Activated T-helper 2 cell treated with anti-CD3 and anti-CD28 coated beads, Interferon-gamma antibody, Interleukin-2, Interleukin-4, amounts not matched to agents 10 μg/mL and 5 μg/mL and 100 μg/mL, durations not matched to agents 14 hours and 24 hours and 36 hours (primary cell): ENCODE measurements at places on chromosomes 1 and 21. TPM values are rescaled to one million over a fixed set of nuclear protein-coding genes. Genes with fewer than 3 reads are reported as not detected.

Gene ACTL8
- total RNA-seq, result not detected in 2 replicates

GRCh38 chr1:165152727-165153126 lies 203.8 kb downstream of the LMX1A start:
- no peak for DNase-seq

Gene FCN3
- not detected in 2 replicates for total RNA-seq

- no peak for DNase-seq
These were observed 85.6 kb downstream of the WDR4 start for GRCh38 chr21:42793774-42794173.

DNA sequence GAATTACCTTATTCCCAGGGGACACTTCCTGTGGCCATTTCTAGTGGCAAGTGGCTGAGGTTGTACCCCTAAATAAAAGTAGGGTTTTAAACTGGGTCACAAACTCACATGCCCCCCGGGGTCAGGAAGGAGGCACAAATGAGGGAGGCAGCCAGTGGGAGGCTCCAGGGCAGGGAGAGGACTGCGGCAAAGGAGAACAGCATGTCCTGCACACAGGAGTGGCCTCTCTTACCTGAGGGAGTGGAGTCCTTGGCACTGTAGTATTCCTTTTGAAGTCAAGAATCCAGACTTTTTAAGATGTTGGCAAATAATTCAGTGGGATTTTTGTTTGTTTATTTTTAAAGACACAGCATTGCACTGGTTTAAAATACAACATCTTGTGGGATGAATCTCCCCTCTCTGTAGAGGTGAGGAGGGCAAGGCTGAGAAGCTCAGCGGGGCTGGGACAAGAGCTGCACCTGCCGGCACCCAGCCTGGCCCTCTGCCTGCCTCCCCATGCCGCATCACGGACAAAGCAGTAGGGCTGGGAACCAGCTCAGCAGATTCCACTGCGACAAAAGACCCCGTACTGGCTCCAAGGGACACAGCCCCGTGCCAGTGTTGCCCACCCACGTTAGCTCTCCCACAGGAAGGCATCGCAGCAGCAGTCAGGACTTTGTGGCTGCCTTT lies 22.2 kb downstream of the SPSB1 start:
- no peak for DNase-seq

- no peak for DNase-seq
These were observed 213.0 kb downstream of the CAMTA1 start for GRCh38 chr1:6998267-6998666.

Gene IVL
- not detected in 2 replicates for total RNA-seq

DNA sequence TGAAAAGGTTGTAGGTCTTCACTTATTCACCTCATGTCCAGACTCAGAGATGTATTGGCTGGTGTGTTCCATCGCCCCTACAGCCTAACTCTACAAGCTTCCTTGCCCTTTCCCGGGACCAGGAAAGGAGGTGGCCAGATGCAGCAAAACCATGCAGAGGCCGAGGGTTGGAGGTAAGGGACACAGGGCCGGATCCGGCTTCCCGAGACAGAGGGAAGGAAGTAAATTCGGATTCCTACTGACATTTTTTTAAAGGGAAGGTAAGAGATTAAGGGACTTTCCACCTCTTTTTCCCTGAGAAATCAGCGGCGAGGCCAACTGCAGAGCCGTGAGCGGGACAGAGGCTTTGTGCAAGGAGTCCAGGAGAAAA lies 12.7 kb downstream of the EPHA10 start:
- no peak for DNase-seq

- DNase-seq, result no peak
These were observed 54.4 kb upstream of the BCL10 start for GRCh38 chr1:85330711-85331290.

DNA sequence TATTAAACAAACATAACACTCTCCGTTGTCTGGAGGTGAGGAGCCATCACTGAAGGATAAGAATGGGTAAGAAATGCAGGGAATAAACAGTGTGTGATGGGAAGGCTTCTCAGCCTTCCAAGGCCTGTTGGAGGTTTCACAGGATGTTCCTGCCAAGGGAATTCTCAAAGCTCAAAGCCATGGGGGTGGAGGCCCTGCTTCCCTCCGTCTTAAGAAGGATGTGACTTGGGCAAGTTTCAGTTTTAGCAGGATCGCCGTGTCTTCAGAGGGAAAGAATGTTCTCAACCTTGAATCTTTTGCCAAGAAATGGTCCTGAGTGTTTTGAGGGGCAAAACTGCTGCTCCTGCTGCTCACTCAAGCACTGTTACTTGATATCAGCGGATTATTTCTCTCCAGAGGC lies 41.7 kb upstream of the IL20 start:
- DNase-seq, result no peak

DNA sequence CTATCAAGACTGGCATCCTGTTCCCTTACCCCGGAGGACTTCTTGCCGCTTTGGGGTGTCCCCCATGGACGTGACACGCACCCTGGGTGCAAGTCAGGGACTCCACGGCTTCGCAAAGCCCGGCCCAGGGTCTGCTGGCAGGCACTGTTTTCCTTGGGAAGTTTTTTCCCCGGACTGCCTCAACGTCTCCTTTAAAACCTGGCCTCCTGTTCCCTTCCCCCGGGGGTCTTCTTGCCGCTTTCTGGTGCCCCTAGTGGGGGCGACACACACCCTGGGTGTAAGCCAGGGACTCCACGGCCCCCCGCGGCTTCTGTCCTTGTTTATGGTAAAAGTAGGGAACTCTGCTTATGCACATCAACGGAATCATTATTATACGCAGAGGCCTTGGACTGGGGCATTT lies 136.6 kb downstream of the LIPI start:
- no peak for DNase-seq

GRCh38 chr1:22365331-22366295 lies 86.0 kb upstream of the ZBTB40 start:
- DNase-seq, result no peak

DNA sequence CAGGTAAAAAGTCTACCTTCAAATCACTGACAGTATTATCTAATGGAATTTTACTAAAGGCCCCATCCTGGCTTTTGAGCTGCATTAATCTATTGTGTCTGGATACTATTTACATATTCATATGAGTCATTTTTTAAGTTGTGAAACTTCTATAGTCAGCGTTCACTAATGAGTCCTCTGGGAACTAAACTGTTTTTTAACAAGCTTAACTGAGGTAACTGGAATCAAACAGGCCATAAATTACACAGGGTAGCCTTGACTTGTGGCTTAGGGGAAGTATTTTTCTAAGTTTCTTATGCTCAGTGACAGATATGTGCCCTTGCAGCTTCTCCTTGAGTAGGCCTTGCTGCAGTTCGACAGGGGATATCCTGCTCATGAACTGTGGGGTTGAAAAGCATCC lies 68.8 kb downstream of the JMJD4 start:
- DNase-seq, result no peak

DNA sequence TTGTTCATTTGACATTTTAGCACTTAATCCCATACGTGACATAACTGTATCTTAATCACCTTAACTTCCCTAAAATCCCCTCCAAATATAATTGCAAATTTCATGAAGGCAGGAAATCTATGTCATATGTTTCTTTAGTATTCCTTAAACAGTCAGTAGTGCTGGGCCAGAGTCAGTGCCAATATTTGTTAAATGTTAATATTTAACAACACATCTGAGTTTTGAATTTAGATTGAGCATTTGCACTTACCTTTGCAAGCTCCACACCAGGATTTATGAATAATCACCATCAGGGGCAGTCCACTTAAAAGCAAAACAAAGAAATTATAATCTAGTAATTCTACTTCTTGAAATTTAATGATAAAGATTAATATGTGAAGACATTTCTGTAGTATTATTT lies 5.3 kb downstream of the KTI12 start:
- DNase-seq, result no peak

- no peak for DNase-seq
These were observed 284.6 kb upstream of the DPYD start for GRCh38 chr1:98205291-98206017.

- DNase-seq, result no peak
These were observed 67.1 kb downstream of the HIVEP3 start for GRCh38 chr1:41851589-41851988.

DNA sequence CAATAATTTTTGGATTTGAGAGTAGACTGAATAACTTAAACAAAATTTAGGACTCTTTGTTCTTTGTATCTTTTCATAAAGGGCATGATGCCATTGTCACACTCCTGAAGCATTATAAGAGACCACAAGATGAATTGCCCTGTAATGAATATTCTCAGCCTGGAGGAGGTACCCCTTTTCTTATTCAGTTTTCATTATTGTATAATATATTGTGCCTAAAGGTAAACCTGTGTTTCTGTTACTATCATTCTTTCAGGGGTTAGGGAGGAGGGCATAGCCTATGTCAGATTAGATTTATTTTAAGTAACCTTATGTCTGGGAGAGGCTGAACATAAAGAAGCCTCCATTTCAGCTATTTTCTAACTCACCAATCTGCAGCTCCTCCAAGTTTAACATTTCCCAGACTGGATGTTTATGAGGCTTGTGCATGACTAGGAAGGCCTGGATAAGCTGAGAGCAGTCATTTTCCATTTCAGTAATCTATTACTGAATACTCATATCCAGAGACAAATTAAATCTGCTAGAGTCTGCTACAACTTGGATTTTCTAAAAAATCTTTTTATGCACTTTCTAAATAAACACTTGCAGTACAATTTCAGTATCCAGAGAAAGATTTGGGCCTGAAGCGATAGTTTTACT lies 132.1 kb downstream of the TNNI3K start:
- DNase-seq, result no peak

DNA sequence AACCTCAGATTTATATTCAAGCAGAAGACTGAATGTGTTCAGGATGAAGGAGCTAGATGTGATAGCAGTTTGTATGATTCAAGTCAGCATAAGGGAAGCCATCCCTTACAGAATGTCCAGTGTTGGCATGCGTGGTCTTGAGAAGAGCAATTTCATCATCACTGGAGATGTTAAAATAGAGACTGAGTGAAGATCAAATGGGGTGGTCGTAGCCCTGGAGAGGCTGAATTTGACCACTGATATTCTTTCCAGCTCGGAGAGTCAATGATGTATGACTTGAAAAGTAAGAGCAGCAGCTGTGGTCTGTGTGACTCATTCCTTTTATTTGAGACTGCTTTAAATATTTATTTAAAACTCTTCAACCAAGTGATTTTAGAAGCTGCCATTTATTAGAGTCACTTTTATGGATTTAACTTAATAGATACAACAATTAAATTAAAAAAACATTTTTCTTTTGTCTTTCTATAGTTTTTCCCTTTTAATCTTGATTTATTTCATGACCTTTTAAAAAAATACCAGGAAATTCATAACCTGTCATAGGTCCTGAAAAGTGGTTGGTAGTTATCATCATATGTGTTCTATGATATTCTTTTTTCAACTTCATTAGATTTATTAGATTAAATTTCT lies 15.5 kb downstream of the FMN2 start:
- DNase-seq, result no peak
